ENCODE measurements at places on chromosomes 11 and 22.
A peak's percentile ranks its signal among the peaks of the same experiment; 100 is the strongest.

DNA sequence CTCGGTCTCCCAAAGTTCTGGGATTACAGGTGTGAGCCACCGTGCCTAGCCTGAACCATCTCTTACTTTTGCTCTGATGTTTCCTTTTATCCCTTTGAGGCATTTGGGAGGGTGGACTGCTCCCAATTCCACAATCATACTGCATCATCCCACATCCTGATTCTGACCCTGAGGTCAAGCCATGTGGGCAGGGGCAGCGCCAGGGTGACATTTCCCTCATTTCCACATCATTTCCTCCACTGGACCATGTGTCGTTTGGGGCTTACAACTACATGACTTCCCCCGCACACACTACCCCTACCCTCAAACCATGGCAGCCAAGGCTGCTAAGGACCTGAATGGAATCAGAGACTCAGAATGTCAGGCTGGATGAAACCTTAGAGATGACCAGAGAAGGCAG lies 26.4 kb upstream of the ZBTB16 start:
- DNase-seq = no peak

GRCh38 chr11:123374622-123374968 lies 55.5 kb upstream of the GRAMD1B start:
- DNase-seq = no peak

- no peak for DNase-seq
Measured at GRCh38 chr11:131543389-131544025, 173.1 kb downstream of the NTM start.

- no peak for DNase-seq
Measured at GRCh38 chr11:78295347-78295746, 106.6 kb downstream of the USP35 start.

- no peak for DNase-seq
Measured at GRCh38 chr22:20284471-20285086, 16.5 kb upstream of the RTN4R start.

DNA sequence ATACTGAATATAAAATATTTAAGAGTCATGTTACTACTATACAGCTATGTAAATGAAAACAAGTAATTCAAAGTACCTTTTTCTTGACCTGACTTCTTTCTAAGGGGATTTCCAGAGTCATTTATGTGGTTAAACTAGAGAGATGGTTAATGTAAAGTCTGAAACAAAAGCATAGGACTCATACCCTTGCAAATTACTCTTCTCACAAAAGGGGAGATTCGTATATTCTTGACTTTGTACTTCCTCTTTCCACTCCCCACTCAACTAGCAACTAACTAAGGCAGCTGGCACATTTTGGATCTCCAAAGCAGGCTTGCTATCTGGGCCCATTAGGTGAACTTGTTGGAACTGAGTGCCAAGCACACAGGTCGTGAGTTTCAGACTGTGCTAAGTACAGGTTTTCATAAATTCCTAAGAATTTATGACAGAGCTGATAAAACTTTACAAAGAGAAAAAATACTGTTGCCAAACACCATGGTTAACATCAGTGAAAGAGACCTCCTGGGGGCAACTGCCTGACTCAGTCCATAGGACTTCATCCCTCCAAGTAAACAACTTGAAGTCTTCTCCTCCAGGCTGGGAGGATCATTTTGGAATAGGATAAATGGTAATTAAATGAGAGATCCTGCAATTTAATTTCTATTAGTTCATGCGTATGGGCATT lies 77.0 kb upstream of the DDI1 start:
- DNase-seq = no peak

DNA sequence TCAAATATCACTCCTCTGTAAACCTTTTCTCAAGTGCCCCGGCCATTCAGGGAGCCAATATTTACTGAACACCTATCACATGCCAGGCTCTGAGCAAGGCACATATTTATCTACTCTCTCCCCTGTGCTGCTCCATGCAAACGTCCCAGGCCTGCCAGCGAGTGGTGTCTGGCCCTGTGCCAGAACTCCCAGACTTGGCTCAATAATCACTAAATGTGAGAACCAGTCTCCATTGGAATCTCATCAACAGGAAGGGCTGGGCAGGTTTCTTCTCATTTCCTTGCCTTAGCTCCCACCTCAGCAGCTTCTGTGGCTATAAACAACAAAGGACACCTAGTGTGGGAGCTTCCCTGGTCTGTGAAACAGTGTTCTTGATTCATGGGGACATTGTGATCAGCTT lies 21.7 kb downstream of the RASSF10 start:
- DNase-seq = no peak

DNA sequence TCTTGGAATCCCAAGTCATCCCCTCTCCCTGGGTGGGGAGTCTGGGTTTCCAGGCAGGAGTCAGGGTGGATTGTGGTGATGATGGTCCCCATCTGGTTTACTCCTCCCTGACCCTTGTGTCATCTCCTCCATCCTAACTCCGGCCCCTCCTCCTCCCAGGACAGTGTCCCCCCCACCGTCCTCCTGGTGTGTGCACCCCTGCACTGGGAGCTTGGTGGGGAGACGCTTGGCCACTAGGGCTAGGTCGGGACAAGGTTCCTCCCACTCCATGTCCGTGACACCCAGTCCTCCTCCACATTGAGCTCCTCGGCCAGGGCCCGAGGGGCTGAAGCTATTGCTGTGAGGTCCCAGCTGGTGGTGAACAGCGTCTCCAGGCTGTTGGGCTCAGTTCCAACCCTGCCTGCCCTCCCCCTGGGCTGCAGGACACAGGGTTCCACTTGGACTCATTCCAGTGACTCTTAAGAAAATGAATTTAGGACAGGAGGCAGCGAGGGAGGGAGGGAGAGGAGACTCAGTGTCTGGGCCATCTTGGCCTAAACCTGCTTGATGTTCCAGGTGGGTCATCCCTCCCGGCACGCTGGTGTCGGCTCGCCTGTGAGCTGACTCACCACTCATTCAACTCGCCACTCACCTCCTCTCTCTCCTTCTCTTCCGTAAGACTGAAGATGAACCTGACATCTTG lies 433.2 kb downstream of the TBC1D22A start:
- DNase-seq = no peak

DNA sequence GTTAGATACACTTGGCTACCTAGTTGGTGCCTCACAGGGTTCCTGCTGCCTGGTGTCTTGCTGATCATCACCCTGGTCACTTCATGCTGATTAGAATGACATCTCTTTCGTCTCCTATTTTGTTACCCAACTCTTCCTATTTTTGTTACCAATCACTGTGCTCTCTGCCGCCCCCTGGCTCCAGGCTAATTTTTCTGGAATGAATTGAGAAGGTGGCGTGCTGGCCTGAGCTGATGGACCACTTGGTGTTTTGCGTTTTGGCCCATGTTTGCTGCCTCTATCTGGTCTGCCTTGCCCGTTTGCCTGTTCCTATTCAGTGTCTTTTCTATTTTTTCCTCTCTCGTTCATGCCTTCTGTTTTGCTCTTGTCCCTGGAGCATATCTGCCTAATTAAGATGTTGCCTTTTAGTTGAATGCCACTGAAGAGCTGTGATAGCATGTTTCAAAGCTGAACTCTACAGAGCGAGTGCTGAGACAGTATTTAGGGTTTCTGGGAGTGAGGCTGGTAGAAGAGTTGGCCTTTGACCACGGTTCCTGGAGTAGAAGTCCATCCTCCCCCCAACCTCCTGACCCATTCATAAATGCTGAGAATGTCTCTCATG lies 5.9 kb upstream of the ATF4 start:
- no peak for DNase-seq

GRCh38 chr11:111012491-111012890 lies 233.0 kb upstream of the POU2AF2 start:
- DNase-seq = no peak

- DNase-seq = no peak
Measured at GRCh38 chr11:129636926-129637325, 178.7 kb upstream of the TMEM45B start.

DNA sequence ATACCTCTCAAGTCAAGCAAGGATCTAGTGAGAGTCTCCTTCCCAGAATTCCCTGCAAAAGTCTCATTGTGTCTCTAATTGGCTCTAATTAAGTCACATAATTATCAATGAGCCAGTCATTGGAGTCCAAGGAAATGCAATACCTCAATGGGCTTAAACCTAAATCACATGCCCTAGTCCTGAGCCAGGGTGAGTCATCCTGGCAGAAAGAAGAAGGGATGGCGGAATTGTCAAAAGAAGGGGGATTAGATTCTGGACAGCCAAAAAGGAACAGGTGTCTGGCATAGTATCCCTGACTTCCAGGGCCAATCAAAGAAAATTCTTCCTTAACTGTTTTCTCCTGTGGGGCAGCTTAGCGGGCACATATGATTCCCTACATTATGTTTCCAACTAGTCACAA lies 25.1 kb upstream of the LDLRAD3 start:
- no peak for DNase-seq

DNA sequence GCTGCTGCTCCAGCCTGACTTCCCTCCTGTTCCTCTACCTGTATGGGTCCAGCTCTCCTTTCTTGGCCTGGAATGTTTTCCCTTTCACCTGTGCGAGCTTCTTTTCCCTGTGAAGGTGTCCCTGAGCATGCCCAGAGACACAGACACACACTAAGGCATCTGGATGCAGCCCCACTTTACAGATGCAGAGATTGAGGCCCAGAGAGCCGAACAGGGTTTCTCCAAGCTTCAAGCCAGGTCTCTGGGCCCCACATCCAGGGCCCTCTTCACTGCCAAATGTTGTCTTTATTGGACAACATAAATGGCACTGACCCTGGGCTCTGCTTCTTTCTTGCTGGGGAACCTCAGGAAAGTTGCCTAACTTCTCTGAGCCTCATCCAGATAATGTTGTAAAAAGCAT lies 561.6 kb downstream of the MIAT start:
- DNase-seq = no peak

GRCh38 chr11:61815790-61816735 lies 740 bp downstream of the FADS1 start:
- DNase-seq = peak; percentile 68

GRCh38 chr22:38078046-38078840 lies 5.7 kb downstream of the SLC16A8 start:
- no peak for DNase-seq

DNA sequence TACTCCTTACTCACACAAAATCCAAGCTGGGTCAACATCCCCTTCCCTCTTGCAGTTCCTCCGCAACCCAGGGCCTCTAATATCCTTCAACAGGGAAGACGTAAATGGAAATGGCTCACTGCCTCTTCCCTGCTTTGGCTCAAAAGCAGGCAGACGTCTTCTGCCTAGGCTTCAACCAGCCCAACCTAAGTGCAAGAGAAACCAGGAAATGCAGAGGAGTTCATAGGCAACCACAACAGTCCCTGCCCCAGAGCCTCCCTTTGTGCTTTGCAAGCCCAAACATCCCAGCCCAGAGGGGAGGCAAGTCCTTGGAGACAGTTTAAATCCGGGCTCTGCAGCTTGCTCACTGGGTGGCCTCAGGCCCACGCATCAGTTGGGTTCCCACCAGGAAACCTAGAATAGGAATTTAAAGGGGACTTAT lies 33.3 kb downstream of the CD6 start:
- DNase-seq = no peak

DNA sequence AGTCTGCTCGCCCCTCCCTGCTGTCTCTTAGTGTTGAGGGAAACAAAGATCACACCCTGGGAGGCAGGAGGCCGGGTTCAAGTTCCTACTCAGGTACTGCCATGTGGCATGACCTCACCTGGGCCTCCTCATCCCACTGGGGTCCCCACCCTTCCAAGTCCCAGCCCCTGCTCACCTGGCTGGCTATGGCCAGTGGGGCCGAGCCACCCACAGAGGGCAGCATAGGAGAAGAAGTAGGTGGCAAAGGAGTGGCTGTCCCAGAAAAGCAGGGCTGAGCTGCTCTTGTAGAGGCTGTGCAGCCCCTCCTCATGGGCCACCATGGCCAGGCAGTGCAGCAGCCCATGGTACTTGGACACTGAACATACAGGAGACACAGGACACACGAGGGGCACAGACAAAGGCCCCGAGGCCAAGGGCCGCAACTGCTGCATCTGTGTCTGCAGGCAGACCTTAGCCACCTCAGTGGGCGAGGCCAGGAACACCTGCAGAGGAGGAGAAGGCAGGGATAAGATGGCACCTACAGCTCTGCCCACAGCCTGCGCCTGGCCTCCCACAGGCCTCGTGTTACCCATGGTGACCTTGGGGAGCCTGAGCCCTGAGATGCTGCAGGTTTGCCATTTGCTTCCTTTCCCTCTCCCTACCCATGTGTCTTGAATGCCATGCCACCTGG lies 50.6 kb upstream of the MPEG1 start:
- DNase-seq = no peak

DNA sequence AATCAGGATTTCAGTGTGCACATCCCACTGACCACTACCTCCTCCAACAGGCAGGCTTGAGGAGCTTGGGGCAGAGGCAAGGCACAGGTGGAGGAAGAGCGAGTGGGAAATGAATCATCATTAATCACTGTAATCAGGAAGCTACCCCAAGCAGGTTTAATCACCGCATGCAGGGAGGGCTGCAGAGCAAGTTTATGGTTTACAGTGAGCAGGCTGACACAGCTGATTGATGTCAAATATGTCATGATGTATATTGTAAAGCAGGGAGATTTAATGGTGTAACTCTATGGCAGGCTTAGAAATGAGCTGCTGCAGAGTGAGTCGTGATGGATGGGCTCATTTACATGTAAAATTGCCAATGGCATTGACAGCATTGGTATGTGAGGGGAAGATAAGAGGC lies 441.0 kb downstream of the NTM start:
- DNase-seq = no peak

GRCh38 chr11:105315287-105315686 lies 175.7 kb upstream of the CARD18 start:
- no peak for DNase-seq

DNA sequence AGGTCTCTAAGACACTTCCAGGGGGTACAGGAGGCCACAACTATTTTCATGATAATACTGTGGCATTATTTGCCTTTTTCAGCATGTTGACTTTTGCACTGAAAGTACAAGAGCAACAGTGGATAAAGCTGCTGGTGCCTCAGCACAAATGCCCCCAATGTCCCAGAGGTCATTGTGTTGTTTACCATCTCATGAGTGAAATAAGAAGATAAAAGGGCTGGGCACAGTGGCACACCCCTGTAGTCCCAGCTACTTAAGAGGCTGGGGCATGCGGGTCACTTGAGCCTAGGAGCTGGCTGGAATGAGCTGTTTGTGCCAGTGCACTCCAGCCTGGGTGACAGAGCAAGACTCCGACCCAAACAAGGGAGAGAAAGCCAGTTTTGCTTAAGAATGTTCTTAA lies 72.6 kb upstream of the RAB1B start:
- no peak for DNase-seq

DNA sequence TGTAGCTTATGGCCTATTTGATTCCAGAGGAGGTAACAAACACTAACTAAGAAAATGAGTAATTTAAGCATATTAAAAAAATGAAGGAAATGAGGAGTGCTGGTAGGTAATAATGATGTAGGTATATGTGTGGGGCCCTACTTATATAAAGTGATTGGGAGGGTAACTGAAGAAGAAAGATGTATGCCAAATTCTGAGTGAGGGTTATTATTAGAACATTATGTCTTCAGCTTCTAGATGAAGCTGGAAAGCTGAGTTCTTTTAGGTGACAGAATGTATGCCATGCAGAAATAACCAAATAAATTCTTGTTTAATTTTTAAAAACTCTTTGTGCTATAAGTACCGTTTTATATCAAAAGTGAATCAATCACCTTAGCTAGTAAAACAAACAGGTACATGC lies 479.6 kb upstream of the TENM4 start:
- DNase-seq = no peak

GRCh38 chr22:28817064-28817463 lies 16.7 kb upstream of the XBP1 start:
- DNase-seq = no peak

All from foreskin melanocyte (primary cell).